ENCODE measurements at places on chromosomes 5 and 9.

GRCh38 chr5:7592910-7593309, 197.0 kb downstream of the ADCY2 start:
- no peak overlapping the region for H3K4me3 ChIP-seq
- H3K4me1 ChIP-seq: no peaks in the 10 kb centered on the region
- H3K27me3 ChIP-seq: no peaks in the 10 kb centered on the region
- H3K36me3 ChIP-seq: no peaks in the 10 kb centered on the region
- H3K27ac ChIP-seq: no peak overlapping the region

- no peaks in the 10 kb centered on the region for H3K36me3 ChIP-seq
- no peak overlapping the region for H3K4me3 ChIP-seq
Observed at GRCh38 chr9:130346431-130346830, 80.9 kb downstream of the HMCN2 start.

GRCh38 chr5:139660105-139660922, 12.2 kb downstream of the CXXC5 start:
- H3K27ac ChIP-seq: peak overlapping the region; percentile 98

- no peak overlapping the region for H3K27ac ChIP-seq
- no peaks in the 10 kb centered on the region for H3K4me1 ChIP-seq
- no peaks in the 10 kb centered on the region for H3K36me3 ChIP-seq
- no peak overlapping the region for H3K4me3 ChIP-seq
- DNase-seq: no peak
Observed at GRCh38 chr9:129084087-129084486, 3.2 kb downstream of the DOLPP1 start.

DNA sequence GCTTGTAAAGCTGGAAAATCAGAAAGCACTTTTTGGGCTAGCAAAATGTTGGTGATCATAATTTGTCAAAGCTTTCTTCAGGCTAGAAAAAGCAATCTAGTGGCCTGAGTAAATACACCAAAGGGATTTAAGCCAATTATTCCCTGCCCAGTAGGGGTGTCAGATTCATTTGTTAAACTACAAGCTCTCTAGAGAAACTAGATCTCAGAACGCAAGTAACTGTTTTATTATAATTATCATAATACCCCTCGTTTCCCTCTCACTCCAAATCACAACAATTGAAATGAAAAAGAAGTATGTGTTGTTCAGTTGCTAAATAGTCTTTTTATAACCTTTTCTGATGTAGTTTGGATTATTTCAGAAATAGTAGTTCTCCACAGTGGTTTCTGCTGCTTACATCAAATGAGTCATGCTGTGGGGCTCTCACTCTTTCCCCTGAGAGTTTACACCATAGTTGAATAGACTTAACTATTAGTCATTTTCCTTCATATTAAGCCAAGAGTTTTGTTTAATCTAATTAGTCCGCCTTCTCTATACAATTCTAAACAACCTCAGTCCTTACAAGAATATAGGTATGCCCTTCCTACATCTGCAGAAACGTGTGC, 918.6 kb upstream of the DMAC1 start:
- peak; percentile 13 for DNase-seq
- H3K4me1 ChIP-seq: no peaks in the 10 kb centered on the region
- no peak overlapping the region for H3K27ac ChIP-seq
- H3K4me3 ChIP-seq: no peak overlapping the region
- H3K36me3 ChIP-seq: no peaks in the 10 kb centered on the region
- no peaks in the 10 kb centered on the region for H3K27me3 ChIP-seq

- no peak overlapping the region for H3K4me3 ChIP-seq
- no peak overlapping the region for H3K27ac ChIP-seq
- no peaks in the 10 kb centered on the region for H3K36me3 ChIP-seq
- DNase-seq: no peak
- no peaks in the 10 kb centered on the region for H3K4me1 ChIP-seq
Observed at GRCh38 chr9:83007521-83008300, 55.2 kb downstream of the RASEF start.

GRCh38 chr5:141867139-141867538, 11.1 kb downstream of the PCDH1 start:
- H3K36me3 ChIP-seq: no peaks in the 10 kb centered on the region
- no peak overlapping the region for H3K27ac ChIP-seq
- no peak for DNase-seq
- no peak overlapping the region for H3K4me3 ChIP-seq
- no peaks in the 10 kb centered on the region for H3K27me3 ChIP-seq

GRCh38 chr5:151825445-151825844, 53.7 kb downstream of the G3BP1 start:
- no peak overlapping the region for H3K27ac ChIP-seq
- H3K4me3 ChIP-seq: no peak overlapping the region
- no peaks in the 10 kb centered on the region for H3K27me3 ChIP-seq
- H3K36me3 ChIP-seq: no peaks in the 10 kb centered on the region
- no peak for DNase-seq

GRCh38 chr9:98993570-98993945, 49.9 kb downstream of the COL15A1 start:
- no peaks in the 10 kb centered on the region for H3K27me3 ChIP-seq
- no peak for DNase-seq
- H3K36me3 ChIP-seq: no peaks in the 10 kb centered on the region

GRCh38 chr9:70589571-70590314, 175.3 kb upstream of the KLF9 start:
- H3K27ac ChIP-seq: peak overlapping the region; percentile 76
- no peak for DNase-seq
- H3K4me1 ChIP-seq: no peaks in the 10 kb centered on the region

DNA sequence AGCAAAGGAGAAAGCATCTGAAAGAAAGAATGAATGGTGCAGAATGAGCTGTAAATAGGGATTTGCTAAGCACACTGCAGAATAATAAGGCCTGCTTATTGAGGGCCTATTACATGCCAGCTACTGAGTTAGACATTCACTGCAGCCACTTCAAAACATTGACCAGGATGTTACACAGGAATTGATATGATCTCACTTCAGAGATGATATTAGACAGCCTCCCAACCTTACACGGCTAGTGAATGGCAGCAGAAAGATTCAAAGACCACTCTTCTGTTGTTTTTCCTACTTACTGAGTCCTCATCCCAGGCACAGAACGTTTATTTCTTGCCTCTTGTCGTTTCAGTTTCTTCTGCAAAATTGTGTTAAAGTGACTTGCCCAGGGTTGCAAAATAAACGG, 1209.9 kb upstream of the WWC1 start:
- H3K4me3 ChIP-seq: no peak overlapping the region
- H3K27ac ChIP-seq: no peak overlapping the region
- no peak for DNase-seq
- no peaks in the 10 kb centered on the region for H3K36me3 ChIP-seq
- no peaks in the 10 kb centered on the region for H3K27me3 ChIP-seq

DNA sequence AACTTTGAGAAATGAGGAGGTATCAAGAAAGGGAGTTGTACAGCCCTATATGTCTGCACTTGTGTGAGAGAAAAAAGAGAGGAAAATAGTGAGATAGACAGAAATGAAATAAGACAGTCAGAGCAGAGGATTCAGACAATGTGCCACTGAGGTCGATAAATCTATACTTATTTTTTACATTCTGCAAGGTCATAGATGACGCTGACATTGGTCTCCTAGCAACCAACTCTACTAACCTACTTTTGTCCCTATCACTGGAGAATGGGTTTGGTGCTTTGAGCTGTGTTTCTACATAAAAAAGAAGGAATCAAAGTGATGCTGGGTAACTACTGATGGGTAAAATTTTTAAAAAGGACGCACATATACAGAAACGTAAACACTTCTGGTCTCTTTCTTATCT, 573.3 kb upstream of the RORB start:
- H3K4me1 ChIP-seq: no peaks in the 10 kb centered on the region
- H3K36me3 ChIP-seq: no peaks in the 10 kb centered on the region
- H3K4me3 ChIP-seq: no peak overlapping the region
- H3K27ac ChIP-seq: no peak overlapping the region

DNA sequence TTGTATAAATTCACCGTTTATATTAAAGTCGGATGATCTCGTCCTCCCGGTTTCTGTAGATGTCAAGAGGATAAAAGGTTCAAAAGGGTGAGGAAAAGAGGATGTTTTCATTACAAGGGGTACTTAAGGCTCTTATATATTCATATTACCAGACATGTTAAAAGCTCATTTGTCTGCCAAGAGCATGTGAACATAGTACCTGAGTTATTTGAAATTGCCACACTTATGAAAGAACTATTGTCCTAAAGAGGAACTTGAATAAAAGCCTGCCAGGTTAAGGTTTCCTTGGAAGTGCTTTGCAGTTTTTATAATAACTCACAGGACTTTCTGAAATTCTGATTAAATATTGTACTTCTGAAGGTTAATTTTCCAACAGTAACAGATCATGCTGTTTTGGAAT, 1915.1 kb downstream of the MAT2B start:
- no peaks in the 10 kb centered on the region for H3K36me3 ChIP-seq
- H3K4me1 ChIP-seq: no peaks in the 10 kb centered on the region
- H3K27me3 ChIP-seq: no peaks in the 10 kb centered on the region

DNA sequence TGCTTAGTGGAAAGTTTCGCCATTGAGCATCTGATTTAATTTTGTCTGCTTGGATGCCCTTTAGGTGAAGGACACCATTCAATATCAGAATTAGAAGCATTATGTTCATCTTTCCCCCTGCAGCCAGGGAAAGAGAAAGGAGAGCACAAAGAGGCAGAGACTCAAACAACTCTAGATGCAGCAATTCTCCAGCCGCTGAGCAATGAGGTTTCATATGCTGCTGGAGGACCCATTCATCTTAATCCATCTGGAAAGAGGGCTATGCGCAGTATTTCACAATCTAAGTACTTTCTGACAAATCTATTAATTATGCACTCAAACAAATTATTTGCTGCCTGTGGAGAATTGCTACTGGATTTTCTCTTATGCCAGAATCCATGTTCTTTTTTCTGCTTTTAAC, 527.0 kb upstream of the TUSC1 start:
- H3K27ac ChIP-seq: no peak overlapping the region
- no peak overlapping the region for H3K4me3 ChIP-seq
- DNase-seq: no peak
- H3K27me3 ChIP-seq: no peaks in the 10 kb centered on the region

- H3K36me3 ChIP-seq: no peaks in the 10 kb centered on the region
- no peaks in the 10 kb centered on the region for H3K27me3 ChIP-seq
- H3K4me3 ChIP-seq: no peak overlapping the region
Observed at GRCh38 chr5:133696782-133697507, 84.6 kb upstream of the FSTL4 start.

DNA sequence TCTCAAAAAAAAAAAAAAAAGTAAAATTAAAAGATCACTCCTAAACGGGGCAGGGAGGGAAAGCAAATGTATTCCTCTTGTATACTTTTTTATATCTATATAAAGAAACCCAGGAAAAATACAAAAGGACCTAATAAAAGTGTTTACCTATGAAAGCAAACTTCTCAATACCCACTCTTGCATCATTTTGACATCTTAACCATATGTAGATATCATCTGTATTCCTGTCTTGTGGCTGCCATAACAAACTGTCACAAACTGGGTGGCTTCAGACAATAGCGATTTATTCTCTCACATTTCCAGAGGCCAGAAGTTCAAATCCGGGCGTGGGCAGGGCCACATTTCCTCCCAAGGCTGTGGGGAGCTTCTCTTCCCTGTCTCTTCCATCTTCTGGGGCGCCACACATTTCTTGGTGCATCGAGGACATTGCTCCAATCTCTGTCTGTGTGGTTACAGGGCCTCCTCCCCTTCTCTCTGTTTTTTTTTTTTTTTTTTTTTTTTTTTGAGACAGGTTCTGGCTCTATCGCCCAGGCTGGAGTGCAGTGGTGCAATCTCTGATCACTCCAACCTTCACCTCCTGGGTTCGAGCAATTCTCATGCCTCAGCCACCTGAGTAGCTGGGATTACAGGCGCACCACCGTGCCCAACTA, 58.4 kb upstream of the IL17B start:
- no peaks in the 10 kb centered on the region for H3K4me1 ChIP-seq
- no peak for DNase-seq
- H3K4me3 ChIP-seq: no peak overlapping the region
- H3K27me3 ChIP-seq: no peaks in the 10 kb centered on the region

GRCh38 chr5:135353952-135354721, 44.9 kb downstream of the MACROH2A1 start:
- H3K4me3 ChIP-seq: no peak overlapping the region
- H3K27me3 ChIP-seq: no peaks in the 10 kb centered on the region
- DNase-seq: no peak
- H3K27ac ChIP-seq: peak overlapping the region; percentile 79

- no peaks in the 10 kb centered on the region for H3K27me3 ChIP-seq
- no peak overlapping the region for H3K27ac ChIP-seq
- no peak for DNase-seq
- no peaks in the 10 kb centered on the region for H3K4me1 ChIP-seq
- H3K4me3 ChIP-seq: no peak overlapping the region
Observed at GRCh38 chr9:93713716-93714115, 137.3 kb downstream of the PHF2 start.

DNA sequence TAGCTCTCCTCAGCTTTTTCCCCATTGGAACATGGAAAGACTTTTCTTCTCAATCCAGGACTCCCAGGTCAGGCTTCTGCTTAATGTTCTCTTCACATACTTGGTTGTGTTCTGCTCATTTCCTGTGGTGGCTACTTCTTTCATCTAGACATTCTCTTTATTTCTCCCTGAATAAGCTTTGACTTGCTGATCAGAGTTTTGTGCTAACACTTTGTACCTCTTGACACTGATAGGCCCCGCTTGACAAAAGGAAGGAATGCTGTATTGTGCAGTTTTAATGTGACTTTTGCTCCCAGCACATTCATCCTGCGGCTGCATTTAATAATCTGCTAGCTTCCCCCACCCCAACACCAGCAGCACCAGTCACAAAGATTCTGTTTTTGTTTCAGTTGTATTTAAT, 90.9 kb upstream of the MINAR2 start:
- no peaks in the 10 kb centered on the region for H3K36me3 ChIP-seq
- H3K27ac ChIP-seq: no peak overlapping the region
- no peaks in the 10 kb centered on the region for H3K27me3 ChIP-seq
- no peak overlapping the region for H3K4me3 ChIP-seq
- no peaks in the 10 kb centered on the region for H3K4me1 ChIP-seq
- no peak for DNase-seq

DNA sequence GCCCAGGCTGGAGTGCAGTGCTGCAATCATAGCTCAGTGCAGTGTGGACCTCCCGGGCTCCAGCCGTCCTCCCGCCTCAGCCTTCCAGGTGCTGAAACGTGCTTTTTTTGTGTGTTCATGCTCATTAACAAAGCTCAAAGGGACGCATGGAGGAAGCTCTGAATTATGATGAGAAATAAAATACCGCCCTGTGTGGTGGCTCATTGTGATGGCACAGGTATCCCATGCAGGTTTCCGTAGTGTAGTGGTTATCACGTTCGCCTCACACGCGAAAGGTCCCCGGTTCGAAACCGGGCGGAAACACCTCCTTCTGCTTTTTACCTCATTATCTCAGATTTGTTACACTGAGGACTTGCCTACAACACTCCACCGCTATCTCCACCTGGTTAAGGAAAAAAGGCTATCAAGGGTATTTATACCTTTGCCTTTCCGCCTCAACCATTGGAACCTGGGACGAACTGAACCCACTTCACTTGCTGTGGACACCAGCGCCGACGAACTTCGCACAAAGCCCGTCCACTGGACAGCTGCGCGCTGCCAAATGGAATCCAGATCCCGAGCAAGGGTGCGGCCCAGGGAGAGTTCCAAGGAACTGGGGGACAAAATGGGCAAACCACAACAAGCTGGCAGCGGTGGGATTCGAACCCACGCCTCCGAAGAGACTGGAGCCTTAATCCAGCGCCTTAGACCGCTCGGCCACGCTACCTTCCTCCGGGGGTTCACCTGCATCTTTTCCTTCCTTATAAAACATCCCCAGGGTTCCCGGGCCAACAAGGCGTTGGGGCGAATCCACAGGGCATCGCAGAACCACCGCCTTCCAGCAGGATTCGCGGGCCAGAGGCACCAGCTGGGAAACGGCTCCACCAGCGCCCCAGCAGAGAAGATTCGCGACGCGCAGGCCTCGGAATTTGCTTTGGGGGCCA, 26.3 kb downstream of the OR2V2 start:
- no peaks in the 10 kb centered on the region for H3K27me3 ChIP-seq
- no peak overlapping the region for H3K4me3 ChIP-seq
- peaks cover 27% of the 10 kb centered on the region for H3K4me1 ChIP-seq
